ENCODE measurements at places on chromosomes 2 and 18.

DNA sequence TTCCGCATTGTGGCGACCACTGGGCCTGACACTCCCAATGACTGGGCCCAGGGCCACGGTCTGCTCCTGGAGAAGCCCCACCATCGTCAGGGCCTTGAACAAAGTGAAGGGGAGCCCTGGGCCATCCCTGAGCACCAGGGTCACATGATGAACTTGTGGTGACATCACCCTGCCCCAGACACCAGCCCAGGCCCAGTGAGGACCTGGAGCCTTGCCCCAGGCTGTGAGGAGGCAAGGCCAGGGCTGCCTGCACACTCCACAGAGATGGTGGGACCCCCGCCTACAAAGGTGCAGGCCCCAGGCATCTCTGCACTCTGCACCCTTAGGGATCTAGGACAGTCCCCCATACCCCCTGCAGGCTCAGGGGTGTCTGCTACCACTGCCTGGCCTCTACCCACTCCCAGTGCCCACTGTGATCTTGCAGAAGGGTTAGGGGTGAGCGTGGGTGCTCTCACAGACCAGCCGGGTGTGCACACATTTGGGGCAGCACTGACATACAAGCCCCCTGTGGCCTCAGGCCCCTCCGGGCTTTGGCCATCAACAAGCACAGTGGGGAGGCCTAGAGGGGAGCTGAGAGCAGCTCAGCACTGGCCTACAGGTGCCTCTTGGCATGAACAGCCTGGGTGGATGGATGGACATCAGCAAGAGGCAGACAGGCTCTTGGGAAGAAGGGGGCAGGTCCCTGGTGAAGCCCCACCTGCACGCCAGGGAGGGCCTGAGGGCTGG is 624.0 kb upstream of the LRRTM4 start:
- DNase-seq = no peak

- DNase-seq = no peak
Measured at GRCh38 chr2:177611310-177611886, 218.8 kb downstream of the AGPS start.

DNA sequence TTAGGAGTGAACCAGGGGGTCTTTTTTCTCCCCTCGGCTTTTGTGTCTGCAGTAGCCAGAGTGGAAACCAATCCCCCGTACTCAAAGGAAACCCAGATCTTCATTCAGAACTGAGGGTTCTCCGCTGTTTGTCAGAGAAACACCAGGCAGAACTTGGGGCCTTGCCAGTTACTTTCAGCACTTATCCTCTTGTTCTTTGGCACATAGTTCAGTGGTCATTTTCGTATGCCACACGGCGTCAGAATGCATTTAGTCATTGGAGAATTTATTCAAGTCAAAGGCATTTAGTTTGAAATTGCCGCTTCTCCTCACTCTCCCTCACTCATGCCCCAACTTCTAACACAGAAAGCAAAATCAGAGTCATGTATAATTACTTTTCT is 102.9 kb downstream of the CABLES1 start:
- DNase-seq = no peak

- DNase-seq = no peak
Measured at GRCh38 chr2:223474893-223475292, 127.3 kb downstream of the SCG2 start.

- DNase-seq = no peak
Measured at GRCh38 chr2:133417415-133417814, 150.8 kb downstream of the NCKAP5 start.

DNA sequence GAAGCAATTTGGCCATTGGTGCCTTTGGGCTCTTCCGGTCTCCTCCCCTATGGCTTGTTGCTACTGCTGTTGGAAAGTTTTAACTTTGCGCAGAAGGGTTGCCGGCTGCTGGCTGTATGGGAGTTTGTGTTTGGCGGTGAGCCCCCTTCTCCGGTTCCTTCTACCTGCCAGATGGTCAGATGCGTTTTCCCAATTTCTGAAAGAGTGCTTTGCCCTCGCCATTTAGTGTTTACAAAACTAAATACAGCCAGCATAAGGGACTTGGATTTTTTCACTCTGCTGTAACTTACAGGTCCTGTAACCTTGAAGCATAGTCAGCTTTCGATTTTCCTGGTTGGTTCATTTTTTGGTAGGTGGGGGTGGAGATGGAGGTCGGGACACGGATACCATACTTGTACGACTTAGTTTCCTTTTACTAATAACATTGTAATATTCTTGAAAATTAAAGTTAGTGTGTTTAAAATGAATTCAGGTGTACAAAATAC is 604 bp downstream of the COQ10B start:
- DNase-seq = no peak

DNA sequence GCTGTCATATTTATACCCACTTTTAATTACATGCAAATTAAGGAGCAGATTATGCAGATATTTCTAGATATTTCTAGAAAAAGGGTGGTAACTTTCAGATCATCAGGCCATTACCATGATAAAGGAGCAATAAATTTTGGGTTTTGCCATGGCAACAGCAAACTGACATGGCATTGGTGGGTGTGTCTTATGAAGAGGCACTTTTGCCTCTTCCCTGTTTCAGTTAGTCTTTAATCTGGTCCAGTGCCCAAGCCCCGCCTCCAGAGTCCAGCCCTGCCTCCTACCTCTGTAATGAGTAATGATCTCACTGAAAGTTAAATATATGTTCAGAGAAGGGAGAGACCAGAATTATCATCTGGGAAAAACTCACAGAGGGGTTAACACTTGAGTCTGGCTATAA is 124.8 kb downstream of the SCG2 start:
- no peak for DNase-seq

DNA sequence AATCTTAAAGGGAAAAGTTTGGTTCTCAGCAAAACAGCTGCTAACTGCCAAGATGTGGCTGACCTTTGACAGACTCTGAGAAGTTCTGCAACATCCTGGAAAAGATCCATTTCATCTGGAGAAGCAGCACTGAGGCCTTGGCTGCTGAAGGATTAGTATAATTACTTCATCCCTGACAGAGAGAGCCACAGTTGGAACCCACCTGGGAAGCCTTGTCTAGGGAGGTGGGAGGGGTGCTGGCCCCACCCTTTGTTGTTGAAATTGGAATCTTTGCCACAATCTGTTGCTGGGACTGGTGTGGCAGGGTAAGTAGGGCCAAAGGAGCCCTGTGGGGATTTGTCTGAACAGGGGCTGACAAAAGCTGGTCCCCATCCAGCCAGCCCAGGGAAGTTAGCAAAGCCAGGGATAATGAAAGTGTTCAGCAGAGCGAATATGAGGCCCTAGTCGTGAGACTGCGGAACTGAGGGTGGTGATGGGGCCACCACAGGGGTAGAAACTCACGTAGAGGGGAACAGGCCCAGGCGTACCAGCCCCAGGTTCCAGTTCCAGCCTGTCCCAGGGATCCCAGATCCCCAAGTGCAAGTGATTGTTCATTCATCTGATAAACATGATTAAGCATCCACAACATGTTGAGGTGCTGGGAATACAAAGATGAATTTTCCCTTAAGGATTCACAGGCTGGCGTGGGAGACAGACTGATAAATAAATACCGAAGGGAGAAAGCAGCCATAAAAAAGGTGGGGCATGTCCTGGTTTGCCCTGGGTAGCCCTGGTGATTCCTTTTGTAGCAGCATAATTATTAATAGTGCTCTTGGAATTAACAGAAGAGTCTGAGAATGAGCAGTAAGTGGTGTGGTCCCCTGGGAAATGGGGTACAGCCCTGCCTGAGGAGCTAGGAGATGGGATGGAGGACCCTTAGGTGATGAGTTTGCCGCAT is 60.0 kb downstream of the MYO1B start:
- no peak for DNase-seq

DNA sequence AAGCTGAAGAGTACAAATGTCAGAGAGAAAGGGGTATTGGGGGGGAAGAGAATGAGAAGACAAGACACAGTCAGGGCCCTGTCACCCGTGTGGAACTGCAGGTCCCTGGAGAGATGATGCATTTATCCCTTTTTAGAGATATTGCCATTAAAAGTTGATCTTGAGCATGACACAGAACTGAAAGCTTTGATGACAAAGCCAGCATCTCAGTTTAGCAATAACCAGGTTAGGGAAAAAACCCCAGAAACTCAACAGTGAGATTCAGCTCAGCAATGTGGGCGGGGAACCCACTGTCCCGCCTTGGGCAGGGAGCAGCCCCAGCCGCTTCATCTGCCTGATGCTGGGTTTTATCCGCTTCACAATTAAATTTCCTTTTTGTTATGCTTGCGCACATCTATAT is 181.1 kb downstream of the NEDD4L start:
- DNase-seq = no peak

DNA sequence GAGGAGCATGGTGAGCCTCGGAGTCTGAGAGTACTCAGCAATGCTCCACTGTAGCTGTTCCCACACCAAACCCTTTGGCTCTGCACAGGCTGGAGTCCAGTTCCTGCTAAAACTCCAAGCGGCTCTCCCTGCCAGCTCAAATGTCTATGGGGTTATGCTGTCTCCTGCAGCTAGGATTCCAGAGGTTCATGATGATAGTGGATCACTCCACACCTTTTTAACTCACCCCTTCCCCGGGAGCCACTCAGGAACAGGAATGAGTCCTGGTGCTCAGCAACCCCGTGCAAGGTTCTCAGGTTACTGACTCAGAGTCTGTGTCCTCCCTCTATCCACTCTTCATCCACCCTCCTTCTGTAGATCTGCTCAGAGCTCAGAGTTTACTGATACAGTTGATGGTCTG is 410.0 kb downstream of the CDH19 start:
- DNase-seq = no peak

- DNase-seq = no peak
Measured at GRCh38 chr2:20606198-20606597, 44.7 kb downstream of the HS1BP3 start.

- DNase-seq = no peak
Measured at GRCh38 chr18:67670024-67670543, 153.6 kb upstream of the DSEL start.

DNA sequence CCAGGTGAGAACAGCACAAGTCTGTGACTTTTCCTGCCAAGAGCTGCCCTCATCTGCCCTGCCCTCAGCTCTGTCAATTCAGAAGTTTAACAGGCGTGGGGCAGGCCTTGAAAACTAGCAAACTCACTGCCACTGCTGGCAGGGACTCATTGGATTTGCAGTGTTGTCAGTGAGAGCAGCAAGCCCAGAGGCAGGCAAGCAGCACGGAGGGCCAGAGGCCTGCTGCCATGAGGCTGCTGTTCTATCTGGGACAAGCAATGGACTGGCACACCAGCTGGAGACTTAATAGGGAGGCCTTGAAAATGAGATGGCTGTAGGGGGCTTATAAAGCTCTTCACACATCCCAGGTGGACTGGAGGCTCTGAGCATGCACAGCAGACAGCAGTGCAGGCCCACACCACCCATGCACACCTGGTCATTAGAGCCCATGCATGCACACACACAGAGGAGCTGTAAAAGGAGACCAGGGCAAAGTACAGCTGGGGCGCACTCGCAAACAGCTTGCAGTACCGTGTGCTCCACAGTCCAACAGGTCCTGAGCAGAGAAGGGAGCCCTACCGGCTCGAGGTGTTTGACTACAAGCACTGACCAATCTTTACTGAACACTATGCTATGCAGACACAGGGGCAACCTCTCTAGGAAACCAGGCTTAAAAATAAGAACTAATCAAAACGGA is 28.7 kb downstream of the MGAT4A start:
- no peak for DNase-seq

- DNase-seq = no peak
Measured at GRCh38 chr2:112880696-112881095, 30.3 kb upstream of the IL37 start.

GRCh38 chr2:143934626-143935481 is 585.1 kb downstream of the ZEB2 start:
- DNase-seq = no peak
